ENCODE measurements at places on chromosomes 1 and 21. TPM values are rescaled to one million over a fixed set of nuclear protein-coding genes. Genes with fewer than 3 reads are reported as not detected.

The S100A16 gene
- 20.4 TPM for total RNA-seq

The RASSF5 gene
- total RNA-seq = 3.1 TPM

DNA sequence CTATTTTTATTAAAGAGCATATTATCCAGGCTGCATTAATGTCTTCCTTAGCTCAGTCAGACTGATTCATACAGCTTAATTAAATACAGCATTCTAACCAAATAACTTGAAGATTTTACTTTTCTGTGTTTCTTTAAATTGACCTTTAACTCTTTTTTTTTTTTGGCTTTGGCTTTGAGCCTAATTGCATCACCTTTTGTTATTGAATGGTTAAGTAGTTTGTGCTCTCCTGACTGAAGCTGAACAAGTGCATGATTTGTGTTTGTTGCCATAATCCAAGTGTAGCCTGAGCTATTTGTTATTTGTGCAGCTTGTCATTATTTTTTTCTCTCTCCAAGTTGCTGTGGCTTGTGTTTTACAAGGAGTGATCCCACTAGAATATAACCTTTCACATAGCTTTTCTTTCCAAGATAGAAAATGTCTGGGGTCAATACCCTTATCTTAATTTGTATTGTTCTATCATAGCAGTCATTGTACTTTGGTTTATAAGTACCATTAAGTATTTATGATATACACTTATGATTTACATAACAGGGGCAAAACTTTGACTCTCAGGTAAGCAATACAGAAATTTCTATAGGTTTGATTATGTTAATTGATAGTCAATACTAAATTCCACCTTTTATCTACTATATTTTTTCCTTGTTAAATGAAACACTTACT is 31.6 kb downstream of the CDC14A start:
- no peaks in the 10 kb centered on the region for H3K27me3 ChIP-seq
- no peak overlapping the region for H3K4me3 ChIP-seq
- no peak overlapping the region for H3K27ac ChIP-seq
- H3K4me1 ChIP-seq = peaks cover 17% of the 10 kb centered on the region
- H3K36me3 ChIP-seq = no peaks in the 10 kb centered on the region

- H3K4me1 ChIP-seq = peaks cover 8% of the 10 kb centered on the region
- DNase-seq = no peak
- no peak overlapping the region for H3K4me3 ChIP-seq
- no peak overlapping the region for H3K27ac ChIP-seq
- H3K27me3 ChIP-seq = no peaks in the 10 kb centered on the region
Measured at GRCh38 chr1:18537386-18538306, 56.9 kb downstream of the KLHDC7A start.

DNA sequence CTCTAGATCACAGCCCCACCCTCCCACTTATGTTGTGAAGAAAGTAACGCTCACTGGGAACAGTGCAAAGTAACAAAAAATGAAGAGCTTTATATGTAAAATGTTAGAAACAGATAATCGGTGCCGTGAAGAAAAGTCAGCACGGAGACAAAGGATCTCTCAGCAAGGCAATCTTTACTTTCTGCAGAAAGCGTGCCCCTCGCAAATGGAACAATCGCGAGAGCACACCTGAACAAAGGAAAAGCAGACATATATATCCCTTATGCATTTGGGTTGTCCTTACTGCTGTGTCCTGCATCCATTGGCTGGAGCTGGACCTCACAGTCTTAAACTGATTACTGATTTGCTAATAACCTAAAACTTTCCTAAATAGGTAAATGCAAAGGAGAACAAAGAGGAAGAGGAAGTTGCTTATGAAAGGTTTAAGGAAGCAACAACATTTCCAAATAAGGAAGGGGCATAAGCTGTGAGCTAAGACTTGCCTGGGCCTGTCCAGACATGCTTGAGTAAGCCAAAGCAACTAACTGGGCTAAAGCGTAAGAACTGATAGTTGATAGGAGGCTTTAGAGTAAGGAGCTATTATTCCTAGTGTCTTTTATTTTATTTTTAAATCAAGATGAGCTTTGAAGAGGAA is 89.7 kb downstream of the GTF2B start:
- peaks cover 23% of the 10 kb centered on the region for H3K36me3 ChIP-seq
- H3K27me3 ChIP-seq = no peaks in the 10 kb centered on the region
- H3K27ac ChIP-seq = peak overlapping the region; percentile 34
